ENCODE measurements at places on chromosomes 11 and 22.

DNA sequence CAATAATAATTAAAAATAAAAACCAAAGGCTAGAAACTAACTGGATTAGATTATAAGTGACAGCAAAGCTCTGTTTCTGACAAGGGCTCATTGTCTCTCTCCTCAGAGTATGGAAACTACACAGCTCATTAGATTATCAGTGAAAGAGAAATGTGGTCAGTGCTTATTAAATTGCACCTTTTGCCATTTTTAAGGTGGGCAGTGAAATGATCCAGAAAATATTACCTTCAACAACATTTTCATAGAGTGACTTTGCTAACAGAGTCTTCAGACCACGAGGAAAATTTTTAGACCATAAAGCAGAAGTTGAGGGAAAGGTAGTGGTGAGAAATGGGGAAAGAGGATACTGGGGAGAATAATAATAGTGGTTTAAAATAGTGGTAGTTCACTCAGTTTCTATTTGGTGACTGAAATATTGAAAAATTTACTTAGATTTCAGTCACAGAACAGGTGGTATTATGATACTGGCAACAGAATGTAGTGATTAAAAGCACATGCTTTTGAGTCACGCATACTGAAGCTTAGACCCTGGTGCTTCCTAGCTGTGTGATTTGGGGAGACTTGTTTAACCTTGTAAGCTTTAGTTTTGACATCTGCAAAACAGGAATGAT lies 684.0 kb upstream of the CCDC90B start:
- no peak for DNase-seq

DNA sequence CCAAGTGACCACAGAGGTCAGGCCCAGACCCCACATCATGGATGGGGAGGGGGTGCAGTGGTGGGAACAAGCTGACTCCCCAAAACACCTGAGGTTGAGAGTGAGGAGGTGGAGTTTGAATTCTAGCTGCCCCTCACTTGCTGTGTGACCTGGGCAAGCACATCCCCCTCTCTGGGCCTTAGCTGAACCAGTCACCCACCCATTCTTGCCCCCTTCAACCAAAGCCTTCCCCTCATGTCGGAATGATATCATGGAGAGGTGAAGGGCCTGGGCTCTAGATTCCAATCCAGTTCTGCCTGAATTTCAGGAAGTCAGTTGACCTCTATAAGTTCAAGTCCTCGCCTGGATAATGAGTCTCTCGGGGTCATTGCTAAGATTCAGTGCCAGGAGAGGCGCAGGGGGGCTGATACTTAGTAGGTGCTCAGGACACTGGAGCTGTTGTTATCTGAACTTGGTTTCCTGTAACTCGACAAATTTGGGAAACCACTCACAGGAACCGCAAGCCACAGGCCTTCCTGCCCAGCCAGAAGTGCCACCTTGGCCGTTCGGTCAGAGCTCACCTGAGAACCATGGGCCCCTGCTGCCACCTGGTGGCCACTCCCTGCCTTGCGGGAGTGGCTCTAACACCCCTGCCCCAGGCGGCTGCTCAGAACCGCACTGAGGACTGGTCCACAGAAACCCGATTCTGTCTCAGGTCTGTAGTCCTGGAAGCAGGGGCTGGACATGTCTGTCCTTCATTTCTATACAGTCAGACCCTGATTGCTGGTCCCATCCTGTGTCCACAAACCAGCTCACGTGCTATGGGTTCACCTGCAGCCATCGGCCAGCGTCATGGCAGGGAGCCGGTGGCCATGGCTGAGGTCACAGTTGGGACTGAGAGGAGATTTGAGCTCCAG lies 6.9 kb downstream of the CDC42EP1 start:
- DNase-seq: peak; percentile 70

GRCh38 chr11:119126675-119127268 lies 5.4 kb downstream of the HINFP start:
- DNase-seq: no peak

DNA sequence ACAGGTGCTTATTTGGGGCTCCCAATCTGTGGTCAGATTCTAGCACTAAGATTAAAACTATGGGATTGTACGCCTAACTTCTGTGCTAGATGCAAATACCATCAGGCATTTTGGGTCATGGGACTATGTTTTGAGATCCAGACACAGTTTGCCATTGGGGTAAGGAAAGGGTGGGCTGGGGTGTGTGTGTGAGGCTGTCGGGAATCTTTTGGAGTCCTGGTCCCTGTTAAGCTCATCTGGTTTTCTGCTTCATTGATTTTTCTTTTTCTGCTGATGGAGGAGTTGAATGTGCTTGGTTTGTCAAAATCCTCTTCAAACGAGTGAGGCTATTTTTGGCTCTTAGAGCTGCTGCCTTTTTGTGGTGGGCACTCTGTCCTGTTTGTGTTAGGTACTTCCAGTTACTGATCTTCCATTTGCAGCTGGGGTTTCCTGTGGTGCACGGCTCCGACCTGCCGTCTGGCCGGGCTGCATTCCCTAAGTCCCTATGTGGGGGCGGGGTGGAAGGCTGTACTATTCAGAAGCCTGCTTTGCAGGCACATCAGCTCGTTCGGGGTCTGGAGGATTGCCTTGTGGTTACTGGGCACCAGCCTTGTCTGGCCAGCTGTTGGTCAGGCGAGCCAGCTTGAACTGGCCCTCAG lies 2.9 kb downstream of the BCR start:
- peak; percentile 52 for DNase-seq

- DNase-seq: no peak
These were observed 119.5 kb downstream of the ENTHD1 start for GRCh38 chr22:39773976-39774539.

DNA sequence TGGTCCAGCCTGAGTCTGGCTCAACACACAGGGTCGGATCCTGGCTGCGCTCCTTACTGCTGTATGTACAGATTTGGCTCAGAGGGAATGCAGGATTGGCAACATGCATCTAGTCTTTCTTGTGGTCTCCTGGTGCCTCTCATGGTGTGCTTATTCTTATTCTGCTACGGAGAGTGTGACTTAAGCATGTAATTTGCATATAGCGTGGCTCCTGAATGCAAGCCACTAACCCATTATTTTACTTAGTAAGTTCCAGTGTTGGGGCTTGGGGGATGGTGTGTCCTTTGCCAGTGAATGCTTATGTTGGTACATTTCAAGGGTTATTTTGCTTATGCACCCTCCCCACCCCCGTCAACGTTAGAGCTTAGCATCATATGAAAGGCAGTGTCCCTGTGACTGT lies 51.2 kb downstream of the PTPRJ start:
- no peak for DNase-seq

DNA sequence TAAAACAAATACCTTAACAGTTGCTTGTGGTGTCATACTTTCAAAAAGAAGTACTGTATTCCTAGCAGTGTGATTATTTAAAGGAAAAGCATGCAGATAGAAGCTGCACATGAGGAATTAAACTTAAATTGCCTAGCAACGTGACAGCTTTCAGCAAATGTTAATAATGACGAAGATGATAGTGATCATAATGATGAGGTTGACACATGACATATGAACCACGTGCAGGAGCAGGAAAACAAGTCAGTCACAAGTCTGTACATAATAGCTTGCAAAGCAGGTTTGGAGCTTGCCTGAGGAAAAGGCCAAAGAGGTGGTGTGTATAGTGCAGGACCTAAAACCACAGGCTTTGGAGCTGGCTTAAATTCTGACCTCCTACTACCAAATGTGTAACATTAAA lies 30.6 kb upstream of the PIK3C2A start:
- no peak for DNase-seq

DNA sequence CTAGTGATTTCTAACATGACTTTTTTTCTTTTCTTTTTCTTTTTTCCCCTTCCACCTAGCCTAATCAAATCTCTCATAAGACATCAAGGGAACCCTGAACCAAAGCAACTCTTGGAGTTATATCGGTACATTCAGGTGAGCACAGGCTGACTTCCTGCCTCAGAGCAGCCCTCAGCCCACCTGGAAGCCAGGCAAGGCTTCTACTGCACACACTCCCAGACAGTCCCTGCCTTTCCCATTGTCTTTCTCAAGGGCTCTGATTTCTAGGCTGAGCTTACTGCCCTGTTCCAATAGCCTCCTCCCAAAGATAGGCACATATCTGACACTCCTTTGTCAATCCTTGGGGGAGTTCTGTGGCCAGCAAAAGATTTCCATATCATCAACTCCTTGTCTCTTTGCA lies 629.5 kb downstream of the NTM start:
- no peak for DNase-seq

DNA sequence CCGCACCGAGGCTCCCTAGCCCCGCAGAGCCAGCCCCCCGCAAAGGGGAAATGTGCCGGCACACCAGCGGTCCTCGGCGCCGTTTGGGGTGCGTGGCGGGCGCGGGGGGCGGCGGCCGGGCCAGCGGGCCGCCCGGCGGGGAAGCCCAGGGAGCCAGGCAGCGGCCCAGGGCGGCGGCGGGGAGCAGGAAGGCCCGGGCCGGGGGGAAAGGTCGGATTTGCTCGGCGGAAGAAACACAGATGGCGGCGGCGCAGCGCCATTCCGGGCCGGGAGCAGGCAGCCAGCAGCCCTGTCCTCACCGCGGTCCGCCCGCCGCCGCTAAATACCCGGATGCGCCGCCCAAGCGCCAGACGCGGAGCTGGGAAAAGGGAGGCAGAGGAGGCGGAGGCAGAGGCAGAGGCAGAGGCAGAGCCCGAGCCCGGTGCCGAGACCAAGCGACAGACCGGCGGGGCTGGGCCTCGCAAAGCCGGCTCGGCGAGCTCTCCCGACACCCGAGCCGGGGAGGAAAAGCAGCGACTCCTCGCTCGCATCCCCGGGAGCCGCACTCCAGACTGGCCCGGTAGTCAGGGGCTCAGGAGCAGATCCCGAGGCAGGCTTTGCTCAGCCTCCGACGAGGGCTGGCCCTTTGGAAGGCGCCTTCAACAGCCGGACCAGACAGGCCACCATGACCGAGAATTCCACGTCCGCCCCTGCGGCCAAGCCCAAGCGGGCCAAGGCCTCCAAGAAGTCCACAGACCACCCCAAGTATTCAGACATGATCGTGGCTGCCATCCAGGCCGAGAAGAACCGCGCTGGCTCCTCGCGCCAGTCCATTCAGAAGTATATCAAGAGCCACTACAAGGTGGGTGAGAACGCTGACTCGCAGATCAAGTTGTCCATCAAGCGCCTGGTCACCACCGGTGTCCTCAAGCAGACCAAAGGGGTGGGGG lies 2.6 kb upstream of the GCAT start:
- peak; percentile 73 for DNase-seq

GRCh38 chr11:130413405-130414106 lies 14.9 kb downstream of the ADAMTS8 start:
- no peak for DNase-seq

DNA sequence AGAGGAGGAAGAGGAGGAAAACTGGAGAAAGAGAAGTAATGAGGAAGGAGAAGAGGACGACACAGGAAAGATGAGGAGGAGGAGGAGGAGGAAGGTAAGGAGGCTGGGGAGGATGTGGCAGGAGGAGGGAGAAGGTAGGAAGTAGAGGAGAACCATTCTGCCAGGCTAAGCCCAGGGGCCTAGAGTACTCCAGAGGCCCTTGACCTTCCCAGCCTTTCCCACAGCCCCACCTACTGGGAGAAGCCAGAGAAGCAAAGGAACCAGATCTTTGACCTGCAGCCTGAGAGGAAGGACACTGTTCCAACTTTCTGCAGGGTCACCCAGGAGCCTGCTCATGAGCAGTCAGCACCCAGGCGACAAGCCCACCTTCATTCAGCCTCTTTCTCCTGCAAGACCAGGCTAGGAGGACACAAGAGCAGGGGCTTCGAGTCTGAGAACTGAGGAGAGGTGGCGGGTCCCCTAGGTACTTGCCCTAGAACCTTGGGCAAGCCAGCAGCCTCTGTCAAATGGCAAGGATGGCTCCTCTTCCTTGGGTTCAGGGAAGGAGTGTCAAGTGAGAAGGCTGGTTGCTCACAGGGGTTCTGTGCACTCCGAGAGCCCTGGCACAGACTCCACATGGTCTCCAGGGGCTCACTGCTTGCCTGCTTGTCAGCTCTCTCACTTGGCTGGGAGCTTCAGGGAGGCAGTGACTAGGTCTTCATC lies 27.9 kb upstream of the OAF start:
- DNase-seq: peak; percentile 40

DNA sequence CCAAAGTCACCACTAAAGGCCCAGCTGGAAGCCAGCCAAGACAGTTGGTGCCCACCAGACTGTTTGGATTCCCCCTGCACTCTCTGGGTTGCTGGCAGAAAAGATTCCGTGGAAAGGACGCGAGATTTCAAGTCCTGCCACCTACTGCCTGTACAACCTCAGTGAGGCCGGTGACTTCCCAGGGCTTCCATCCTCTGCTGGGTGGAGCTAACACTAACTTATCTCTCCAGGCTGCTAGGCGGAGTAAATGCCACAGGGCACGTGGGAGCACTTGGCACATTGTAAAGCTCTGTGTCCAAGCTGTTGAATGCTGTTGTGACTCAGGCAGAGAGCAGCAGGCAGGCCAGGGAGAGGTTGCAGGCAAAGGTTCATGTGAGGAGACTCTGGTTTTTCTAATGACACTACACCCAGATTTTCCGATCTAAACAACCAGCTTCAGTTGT lies 50.9 kb upstream of the CDON start:
- DNase-seq: peak; percentile 62

DNA sequence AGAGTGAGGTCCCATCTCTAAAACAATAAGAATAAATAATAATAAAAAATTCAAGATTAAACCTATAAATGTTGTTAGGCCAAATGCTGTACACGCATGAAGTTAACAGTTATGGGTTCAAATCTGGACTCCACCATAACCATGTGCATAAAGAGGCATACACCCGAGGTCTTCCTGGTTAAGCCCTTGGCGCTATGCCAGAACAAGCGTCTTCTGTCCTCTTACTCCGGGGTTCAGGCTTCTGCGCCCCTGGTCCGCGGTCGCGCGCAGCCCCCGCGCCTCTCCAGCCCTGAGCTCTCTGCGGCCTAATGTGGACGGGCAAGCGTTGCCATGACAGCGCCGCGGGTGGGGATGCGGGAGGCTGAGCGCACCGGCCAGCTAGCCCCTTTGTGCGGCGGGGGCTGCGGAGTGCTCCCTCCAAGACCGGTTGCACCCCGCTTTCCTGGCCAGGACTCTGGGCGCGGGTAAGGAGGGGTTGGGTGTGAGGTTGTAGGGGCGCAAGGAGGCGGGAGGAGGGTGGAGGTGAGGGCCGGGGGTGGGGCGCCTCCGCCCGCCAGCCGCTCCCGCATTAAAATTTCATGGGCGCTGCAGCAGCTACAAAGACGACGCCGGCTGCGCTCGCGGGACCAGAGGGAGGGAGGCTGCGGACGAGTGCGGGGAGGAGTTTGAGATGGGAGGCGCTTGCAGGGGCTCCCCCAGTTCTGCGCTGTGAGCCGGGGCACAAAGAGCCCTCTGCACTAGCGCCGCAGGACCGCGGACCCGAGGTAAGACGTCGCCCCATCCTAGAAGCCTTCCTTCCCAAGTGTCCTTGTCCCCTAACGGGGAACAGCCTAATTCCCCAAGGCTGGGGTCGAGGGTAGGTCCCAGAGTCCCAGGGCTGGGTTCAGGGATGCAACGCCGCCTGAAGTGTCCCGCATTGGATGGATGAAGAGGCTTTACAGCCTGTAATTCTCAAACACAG lies at the start of gene MIAT:
TSS of gene MIAT (plus strand) at position 698 of the 961 bp plus-strand sequence.
- peak; percentile 61 for DNase-seq
